ENCODE measurements at places on chromosomes 5 and 9.

DNA sequence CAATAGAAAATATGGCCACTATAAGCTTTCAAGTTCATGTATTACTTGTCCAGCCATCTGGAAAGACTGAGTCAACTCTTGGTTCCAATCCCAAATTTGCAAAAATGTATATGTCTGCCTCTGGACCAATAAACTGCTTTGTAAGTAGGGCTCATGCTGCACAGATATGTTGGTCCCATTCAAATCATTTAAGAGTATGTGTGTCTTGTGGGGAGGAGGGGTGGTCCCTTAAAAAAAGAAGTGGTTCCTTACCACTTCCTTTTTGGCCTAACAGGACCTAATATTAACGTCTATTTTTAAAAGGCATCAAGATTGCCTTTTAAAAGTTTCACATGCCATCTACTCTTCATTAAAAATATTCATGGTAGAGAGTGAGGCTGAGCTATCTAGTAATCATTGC, 214.9 kb downstream of the KCTD16 start:
- no peak for DNase-seq
- no peaks in the 10 kb centered on the region for H3K4me1 ChIP-seq
- H3K4me3 ChIP-seq, result no peak overlapping the region
- H3K27ac ChIP-seq, result no peak overlapping the region
- H3K36me3 ChIP-seq, result no peaks in the 10 kb centered on the region
- H3K27me3 ChIP-seq, result no peaks in the 10 kb centered on the region

GRCh38 chr5:173468821-173469251, 140.6 kb upstream of the STC2 start:
- peaks cover 23% of the 10 kb centered on the region for H3K4me1 ChIP-seq
- no peaks in the 10 kb centered on the region for H3K36me3 ChIP-seq

GRCh38 chr9:22463205-22463604, 16.6 kb downstream of the DMRTA1 start:
- DNase-seq, result peak; percentile 3
- H3K27ac ChIP-seq, result no peak overlapping the region
- H3K36me3 ChIP-seq, result no peaks in the 10 kb centered on the region
- H3K4me1 ChIP-seq, result no peaks in the 10 kb centered on the region
- H3K4me3 ChIP-seq, result no peak overlapping the region

DNA sequence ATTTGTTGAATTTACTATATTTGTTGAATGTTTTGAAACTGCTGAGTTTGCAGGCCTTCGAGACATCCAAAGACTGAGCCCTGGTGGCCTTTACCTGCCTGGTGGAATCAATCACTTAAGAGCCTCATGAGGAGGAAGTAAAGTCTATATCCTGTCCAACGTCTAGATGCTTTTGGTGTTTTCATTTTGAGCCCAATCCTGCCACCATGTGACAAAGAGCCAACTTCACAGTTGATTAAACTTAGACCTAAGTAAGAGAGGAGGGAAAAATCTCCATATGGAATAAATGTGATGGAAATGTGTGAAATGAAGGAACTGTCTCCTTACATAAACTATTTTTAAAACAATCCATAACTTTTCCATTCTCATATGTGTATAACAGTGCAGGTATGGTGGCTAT, 220.1 kb downstream of the PRR16 start:
- H3K4me3 ChIP-seq, result no peak overlapping the region
- H3K27ac ChIP-seq, result no peak overlapping the region
- no peaks in the 10 kb centered on the region for H3K36me3 ChIP-seq
- H3K4me1 ChIP-seq, result peaks cover 33% of the 10 kb centered on the region

DNA sequence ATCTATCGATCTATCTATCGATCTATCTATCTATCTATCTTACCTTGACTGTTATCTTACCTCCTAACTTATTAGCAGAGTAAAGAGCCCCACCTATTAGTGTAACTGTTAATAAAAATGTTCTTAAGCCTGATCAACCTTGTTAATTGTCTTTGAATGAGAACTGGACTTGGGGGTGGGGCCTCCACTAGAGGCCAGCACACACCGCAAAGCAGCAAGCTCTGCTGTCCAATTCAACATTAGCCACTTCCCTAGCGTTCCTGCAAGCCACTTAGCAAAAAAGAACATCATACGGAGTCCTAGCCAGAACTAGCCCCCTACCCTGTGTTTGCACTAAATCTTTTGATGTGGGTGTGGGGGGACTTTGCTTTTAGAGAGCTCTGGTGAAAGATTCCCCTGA, 515.8 kb downstream of the KDM4C start:
- H3K4me3 ChIP-seq, result no peak overlapping the region
- peak; percentile 15 for DNase-seq
- no peaks in the 10 kb centered on the region for H3K36me3 ChIP-seq
- no peaks in the 10 kb centered on the region for H3K4me1 ChIP-seq
- no peaks in the 10 kb centered on the region for H3K27me3 ChIP-seq

DNA sequence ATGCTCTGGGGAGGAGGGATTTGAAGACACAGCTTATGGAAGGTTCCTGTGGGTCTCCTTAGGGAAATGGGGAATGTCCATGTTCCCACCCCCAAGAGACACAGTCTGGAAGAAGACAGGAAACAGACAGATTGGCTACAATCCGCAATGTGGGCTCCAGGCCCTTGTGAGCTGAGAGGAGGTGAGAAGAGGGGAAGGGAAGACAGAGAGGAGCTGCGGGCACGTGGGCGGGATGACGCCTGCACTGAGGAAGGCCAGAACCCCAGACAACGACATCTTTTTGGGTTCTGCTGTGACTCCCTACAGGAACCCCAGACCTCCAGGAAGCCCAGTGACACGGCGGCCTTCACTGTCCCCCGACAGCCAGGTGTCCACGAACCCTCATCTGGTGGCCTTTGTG, 29.9 kb upstream of the NKD2 start:
- peaks cover 8% of the 10 kb centered on the region for H3K27me3 ChIP-seq
- H3K36me3 ChIP-seq, result no peaks in the 10 kb centered on the region
- no peak overlapping the region for H3K4me3 ChIP-seq

DNA sequence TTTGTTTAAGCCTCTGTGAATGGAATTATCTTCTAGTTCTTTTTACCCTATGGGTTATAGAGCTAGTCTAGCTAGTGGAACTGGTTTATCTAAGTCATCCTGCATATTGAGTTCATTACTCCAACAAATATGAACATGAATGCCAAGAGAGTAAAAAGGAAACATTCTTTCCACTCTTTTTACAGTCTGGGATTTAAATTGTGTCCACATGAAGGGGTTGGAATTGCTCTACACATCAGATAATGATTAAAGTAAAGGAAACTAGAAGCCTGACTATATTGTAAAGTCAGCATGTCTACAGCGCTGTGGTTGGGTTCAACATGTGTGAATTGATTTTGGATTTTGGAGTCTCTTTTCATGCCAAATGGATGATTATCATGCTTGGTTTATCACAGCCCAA, 173.1 kb downstream of the CCDC171 start:
- H3K27me3 ChIP-seq, result no peaks in the 10 kb centered on the region
- H3K36me3 ChIP-seq, result no peaks in the 10 kb centered on the region
- no peak overlapping the region for H3K27ac ChIP-seq
- H3K4me3 ChIP-seq, result no peak overlapping the region
- peak; percentile 8 for DNase-seq

DNA sequence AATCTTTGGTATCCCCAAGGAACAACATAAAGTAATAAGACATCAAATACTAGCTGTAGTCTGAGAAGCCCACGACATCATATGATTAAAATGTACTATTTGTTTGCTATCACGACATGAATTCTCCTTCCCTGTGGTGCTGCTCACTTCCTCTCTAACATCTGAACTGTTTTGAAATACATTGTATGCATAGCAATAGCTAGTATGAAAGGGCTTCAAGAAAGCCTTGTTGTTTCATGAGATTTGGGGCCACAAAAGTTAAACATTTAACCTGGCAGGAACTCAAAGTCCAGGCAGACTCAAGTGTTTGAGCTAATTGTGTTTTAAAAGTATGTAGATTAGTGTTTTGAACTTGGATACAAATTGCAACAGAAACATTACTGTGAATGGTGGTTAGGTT, 237.4 kb upstream of the PTGER4 start:
- H3K4me1 ChIP-seq, result peaks cover 19% of the 10 kb centered on the region
- H3K27ac ChIP-seq, result no peak overlapping the region
- H3K36me3 ChIP-seq, result no peaks in the 10 kb centered on the region
- peak; percentile 12 for DNase-seq

DNA sequence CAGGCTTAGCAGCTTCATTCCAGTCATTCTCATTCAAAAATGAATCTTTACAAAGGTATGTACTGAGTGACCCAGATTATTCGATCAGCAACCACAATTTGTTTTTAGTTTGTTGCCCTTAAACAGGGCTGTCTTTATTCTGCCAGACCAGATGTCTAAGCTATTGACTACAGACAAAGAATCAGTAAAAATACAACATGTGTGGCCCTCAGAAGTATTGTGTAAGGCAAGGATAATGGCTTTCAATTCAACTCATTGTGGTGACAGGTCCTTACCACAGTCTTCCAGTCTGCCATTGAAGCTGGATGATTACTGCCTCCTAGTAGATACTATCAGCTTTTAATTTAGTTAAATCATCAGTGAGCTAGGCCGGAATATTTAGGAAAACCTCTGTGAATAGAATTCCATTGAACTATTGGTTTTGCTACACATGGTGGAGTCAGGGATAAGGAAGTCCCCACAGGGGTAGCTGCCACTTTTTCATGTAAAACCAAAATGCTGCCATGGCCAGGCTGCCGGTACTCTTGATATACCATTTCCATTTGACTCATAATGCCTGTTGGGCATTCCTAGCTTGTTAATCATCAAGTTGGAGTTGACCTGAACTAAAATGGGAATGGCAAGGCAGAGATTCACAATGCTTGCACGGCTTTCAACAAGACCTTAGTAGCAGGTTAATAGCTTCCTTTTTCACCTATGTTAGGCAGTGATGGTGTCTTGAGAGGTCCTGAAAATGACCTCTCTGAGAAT, 175.6 kb downstream of the MEF2C start:
- no peak overlapping the region for H3K27ac ChIP-seq
- no peak overlapping the region for H3K4me3 ChIP-seq
- H3K36me3 ChIP-seq, result no peaks in the 10 kb centered on the region
- peaks cover 10% of the 10 kb centered on the region for H3K4me1 ChIP-seq

DNA sequence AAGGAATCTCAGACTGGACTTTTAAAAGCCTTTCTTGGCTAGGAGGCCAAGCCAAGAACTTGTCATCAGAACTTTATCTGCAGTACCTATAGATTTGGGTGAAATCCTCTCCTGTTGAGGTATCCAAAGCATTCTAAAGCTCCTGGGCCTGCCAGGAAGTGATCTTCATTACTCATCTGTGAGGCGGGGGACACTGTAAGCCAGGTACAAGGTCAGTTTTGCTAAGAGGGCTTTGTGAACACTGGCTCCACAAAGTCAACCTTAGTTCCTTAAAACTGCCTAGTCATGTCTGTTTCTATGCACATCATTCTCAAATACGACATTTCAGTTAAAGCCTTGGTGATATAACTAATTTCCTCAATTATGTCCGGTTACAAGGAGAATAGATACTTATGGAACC, 236.7 kb downstream of the PIK3R1 start:
- DNase-seq, result no peak
- H3K36me3 ChIP-seq, result no peaks in the 10 kb centered on the region
- H3K27ac ChIP-seq, result no peak overlapping the region
- no peak overlapping the region for H3K4me3 ChIP-seq

DNA sequence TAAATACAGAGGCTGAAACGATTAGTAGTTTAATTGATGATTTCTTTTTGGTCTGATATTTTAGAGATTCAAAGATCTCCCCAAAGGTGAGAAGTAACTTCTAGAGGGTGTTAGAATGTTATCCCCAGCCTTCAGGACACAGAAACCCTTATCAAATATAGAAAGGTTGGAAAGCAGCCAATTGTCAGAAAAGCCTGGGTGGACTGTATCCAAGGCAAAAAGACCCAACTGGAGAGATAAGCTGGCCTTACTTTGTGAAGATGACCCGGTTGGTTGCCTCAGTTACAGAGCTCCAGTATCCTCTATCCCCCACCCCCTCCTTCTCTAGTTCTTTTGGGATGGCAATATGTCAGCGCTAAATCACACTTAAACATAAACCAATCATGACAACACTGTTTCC, 75.7 kb downstream of the GCNT4 start:
- H3K4me1 ChIP-seq, result no peaks in the 10 kb centered on the region
- no peaks in the 10 kb centered on the region for H3K36me3 ChIP-seq
- no peak overlapping the region for H3K27ac ChIP-seq
- no peak overlapping the region for H3K4me3 ChIP-seq
- no peak for DNase-seq

- H3K36me3 ChIP-seq, result no peaks in the 10 kb centered on the region
- no peak overlapping the region for H3K27ac ChIP-seq
These were observed 236.9 kb downstream of the GLIS3 start for GRCh38 chr9:4062966-4063365.

GRCh38 chr5:25713259-25713658, 1068.5 kb upstream of the CDH10 start:
- H3K27me3 ChIP-seq, result no peaks in the 10 kb centered on the region
- peaks cover 13% of the 10 kb centered on the region for H3K4me1 ChIP-seq
- H3K4me3 ChIP-seq, result no peak overlapping the region
- H3K36me3 ChIP-seq, result no peaks in the 10 kb centered on the region
- DNase-seq, result peak; percentile 34
- no peak overlapping the region for H3K27ac ChIP-seq

GRCh38 chr5:29942089-29942488, 1251.4 kb upstream of the CDH6 start:
- DNase-seq, result peak; percentile 53
- H3K36me3 ChIP-seq, result no peaks in the 10 kb centered on the region
- no peaks in the 10 kb centered on the region for H3K27me3 ChIP-seq
- 0 out of 2 replicates have a peak, but pooled peaks cover 16% of the 10 kb centered on the region for H3K4me1 ChIP-seq

- H3K4me3 ChIP-seq, result no peak overlapping the region
- H3K4me1 ChIP-seq, result peaks cover 3% of the 10 kb centered on the region
- no peaks in the 10 kb centered on the region for H3K27me3 ChIP-seq
- H3K27ac ChIP-seq, result no peak overlapping the region
- no peak for DNase-seq
These were observed 17.4 kb upstream of the ASPN start for GRCh38 chr9:92499701-92500100.

GRCh38 chr5:144028058-144028457, 142.4 kb downstream of the YIPF5 start:
- H3K27me3 ChIP-seq, result no peaks in the 10 kb centered on the region
- H3K4me1 ChIP-seq, result no peaks in the 10 kb centered on the region
- H3K27ac ChIP-seq, result no peak overlapping the region
- no peak overlapping the region for H3K4me3 ChIP-seq

- H3K27ac ChIP-seq, result no peak overlapping the region
- H3K4me1 ChIP-seq, result no peaks in the 10 kb centered on the region
- H3K4me3 ChIP-seq, result no peak overlapping the region
- no peaks in the 10 kb centered on the region for H3K27me3 ChIP-seq
These were observed 5.8 kb upstream of the CRHBP start for GRCh38 chr5:76947082-76947503.

DNA sequence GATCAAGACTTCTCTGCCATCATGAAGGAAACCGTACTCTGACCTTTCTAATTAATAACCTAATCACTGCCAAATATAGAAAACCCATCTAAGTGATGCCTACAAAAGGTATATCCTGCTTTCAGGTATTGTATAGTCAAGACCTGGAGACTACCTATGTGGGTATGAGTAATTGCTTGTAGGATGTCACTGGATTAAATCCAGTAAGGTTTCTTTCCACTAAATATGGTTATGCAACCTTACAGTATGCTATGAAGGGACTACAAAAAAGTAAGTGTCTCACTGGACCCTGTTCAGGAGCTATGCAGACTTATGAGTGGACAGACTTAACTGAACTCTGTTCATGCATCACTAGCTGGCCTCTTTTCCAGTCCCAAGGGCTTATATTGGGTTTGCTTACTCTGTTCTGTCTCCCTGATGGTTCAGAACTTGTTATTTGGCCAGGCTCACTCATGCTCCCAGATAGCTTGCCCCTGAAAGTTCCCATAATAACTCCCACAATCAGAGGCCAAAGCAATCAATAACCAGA, 51.1 kb downstream of the PDE6A start:
- H3K27ac ChIP-seq, result no peak overlapping the region
- no peak for DNase-seq
- peaks cover 11% of the 10 kb centered on the region for H3K4me1 ChIP-seq
- H3K36me3 ChIP-seq, result no peaks in the 10 kb centered on the region

GRCh38 chr5:158020555-158021418, 161.8 kb upstream of the CLINT1 start:
- H3K36me3 ChIP-seq, result no peaks in the 10 kb centered on the region
- H3K27me3 ChIP-seq, result peaks cover 15% of the 10 kb centered on the region
- H3K4me1 ChIP-seq, result peaks cover 19% of the 10 kb centered on the region
- H3K4me3 ChIP-seq, result no peak overlapping the region

All from PC-3 (cell line).